Kidney (tissue), 22 donors: ENCODE measurements at places on chromosomes 3 and 15. TPM values are rescaled to one million over a fixed set of nuclear protein-coding genes. Genes with fewer than 3 reads are reported as not detected.

Gene SLC6A1
- 2.1 TPM for total RNA-seq

- no peak for DNase-seq
Measured at GRCh38 chr3:20143519-20143918, 42.5 kb downstream of the SGO1 start.

DNA sequence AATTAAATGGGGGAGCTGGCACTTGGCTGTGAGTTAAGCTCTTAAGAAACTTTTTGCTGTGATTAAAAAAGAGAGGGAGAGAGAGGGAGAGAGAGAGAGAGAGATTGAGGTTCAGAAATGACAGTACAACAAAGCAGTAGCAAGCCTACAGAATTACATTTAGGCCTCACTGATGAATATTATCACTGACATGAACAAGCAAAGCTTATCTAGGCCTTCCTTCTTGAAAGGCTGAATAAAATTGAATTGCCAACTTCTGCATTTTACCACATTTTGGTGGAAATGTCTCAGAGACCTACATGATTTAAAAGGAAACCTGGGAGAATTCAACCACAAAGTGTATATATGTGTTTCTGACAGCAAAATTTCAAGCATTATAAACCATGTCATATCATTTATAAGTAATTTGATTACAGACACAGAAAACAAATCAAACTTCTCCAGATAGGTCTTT is 530.8 kb downstream of the SOX2 start:
- no peak for DNase-seq

Gene XYLB
- 6.0 TPM for total RNA-seq

Gene POLQ
- total RNA-seq: 0.35 TPM

Gene ZCWPW2
- 2.0 TPM for total RNA-seq

DNA sequence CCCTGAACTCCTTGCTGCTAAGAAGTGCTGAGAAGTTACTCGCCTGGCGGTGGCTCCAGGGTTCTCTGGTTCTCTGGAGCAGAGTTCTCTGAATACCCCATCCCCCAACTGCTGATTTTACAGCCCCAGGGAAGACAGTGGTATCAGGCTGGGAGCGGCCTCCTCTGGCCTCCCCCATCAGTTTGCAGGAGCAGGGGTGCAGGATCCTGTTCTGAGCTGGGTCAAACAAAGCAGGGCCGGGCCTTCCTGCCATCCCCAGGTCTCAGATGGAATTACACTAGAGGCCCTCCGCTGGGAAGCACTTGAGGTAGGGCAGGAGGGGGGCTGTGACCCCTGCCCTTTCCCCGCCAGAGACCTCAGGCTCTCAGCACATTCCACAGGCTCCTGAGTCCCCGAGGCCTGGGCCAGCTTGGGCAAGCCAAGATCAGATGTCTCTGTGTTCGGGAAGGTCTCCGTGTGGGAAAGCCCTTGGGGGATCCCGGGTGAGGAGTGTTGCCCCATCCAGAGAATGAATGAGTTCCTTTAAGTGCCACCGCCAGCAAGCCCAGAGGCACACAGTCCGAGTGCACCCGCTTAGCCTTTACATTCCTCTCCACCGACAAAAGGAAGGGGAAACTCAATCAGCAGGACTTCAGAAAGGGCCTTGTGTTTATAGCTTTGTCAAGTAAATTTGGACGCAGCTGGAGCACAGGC is 149.9 kb downstream of the LRRK1 start:
- DNase-seq: peak; percentile 68

DNA sequence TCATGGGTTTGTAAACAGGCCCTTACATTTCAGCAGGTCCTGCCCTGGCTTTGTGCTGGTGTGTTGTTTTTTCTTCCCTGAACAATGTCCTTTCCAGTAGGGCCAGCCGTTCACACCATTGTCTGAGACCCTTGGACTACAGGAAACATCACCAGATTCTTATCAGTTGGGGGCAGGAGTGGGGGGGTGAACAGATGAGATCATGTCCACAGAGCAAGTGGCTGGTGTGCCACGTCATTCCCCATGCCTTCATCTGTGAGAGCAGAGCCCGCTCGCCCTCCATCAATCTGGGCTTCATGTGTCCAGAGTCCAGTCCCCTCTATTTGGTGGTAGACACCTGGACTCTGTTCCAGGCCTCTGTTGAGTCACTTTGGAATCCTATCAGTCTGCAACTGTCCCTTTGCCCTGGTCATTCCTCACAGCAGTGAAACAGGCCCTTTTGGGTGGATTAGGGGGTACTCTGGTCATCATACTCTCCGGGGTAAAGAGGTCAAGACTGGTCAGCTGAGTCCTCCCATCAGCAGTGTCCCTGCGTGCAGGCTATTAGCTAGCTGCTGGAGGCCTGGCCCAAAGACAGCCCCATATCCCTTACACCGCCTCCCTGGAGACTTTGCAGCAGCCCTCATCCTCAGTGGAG is 15.0 kb downstream of the SEMA3G start:
- DNase-seq: peak; percentile 43

DNA sequence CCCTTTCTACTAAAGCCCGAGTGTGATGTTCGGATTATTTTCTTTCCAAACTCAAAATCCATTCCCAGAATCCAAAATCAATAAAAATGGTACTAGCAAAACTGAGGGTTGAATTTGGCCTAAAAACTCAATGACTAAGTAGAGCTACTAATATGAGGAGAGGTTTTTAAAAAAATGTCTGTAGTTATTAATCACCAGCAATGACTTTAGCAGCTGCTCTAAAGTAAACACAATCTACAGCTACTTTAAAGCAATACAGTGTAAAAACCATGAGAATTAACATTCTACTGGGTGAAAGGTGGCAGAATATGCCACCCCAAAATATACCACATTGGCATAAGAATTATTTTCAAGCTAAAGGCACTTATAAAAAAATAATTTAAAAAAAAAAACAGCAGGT is 23.5 kb downstream of the FHIT start:
- DNase-seq: no peak

Gene P3H2
- total RNA-seq: 103 TPM

GRCh38 chr3:119340014-119340413 is 45.8 kb downstream of the ARHGAP31 start:
- no peak for DNase-seq

Gene EHHADH
- total RNA-seq: 27.9 TPM

- DNase-seq: no peak
Measured at GRCh38 chr3:134368751-134369105, 5.5 kb downstream of the AMOTL2 start.

Gene LSAMP
- 3.5 TPM for total RNA-seq

DNA sequence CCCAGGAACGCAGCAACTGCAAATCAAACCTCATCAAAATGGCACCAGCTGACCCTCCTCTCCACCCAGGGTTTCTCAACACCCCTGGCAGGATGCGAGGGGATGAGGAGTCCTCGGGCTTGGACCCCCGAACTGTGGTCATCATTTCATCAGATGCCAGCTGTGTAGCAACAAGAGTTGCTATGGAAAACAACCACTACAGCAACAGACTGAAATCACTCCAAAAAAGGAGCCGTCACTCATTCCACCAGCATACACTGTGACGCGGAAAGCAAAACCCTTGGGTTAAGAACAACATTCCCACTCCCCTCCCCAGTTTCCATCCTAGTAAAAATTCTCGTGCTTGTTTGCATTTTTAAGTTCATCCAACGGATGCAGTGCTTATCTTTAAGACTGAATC is 40.1 kb downstream of the VGLL4 start:
- peak; percentile 52 for DNase-seq

DNA sequence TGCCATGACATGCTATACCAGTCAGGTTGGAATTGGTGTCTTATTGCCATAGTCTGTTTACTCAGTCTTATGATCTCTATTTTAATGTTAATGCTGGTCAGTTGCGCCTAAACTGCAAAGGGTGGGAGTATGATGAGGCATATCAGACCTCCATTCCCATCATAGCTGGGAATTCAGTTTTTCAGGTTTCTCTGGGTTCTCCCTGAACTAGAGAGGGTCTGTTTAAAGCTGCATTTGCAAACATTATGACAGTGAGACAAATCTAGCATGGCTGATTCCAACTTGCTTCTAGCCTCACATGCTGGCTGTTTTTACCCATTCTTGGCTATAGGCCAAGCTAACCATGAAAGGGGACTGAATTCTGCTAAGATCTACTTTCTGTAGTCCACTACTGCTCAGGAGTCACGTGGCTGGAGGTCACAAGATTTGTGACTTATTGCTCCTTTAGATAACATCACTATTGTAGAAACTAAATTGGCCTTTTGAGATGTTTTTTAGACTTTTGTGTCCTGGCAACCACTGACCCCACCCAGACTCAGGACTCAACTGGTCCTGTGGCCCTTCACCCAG is 96.5 kb downstream of the TGFBR2 start:
- no peak for DNase-seq

Gene SLC28A2
- total RNA-seq: not detected

GRCh38 chr3:73719413-73719851 is 94.7 kb upstream of the PDZRN3 start:
- DNase-seq: no peak

Gene DZIP1L
- 22.3 TPM for total RNA-seq

- DNase-seq: no peak
Measured at GRCh38 chr15:58360421-58361090, 71.2 kb upstream of the LIPC start.

DNA sequence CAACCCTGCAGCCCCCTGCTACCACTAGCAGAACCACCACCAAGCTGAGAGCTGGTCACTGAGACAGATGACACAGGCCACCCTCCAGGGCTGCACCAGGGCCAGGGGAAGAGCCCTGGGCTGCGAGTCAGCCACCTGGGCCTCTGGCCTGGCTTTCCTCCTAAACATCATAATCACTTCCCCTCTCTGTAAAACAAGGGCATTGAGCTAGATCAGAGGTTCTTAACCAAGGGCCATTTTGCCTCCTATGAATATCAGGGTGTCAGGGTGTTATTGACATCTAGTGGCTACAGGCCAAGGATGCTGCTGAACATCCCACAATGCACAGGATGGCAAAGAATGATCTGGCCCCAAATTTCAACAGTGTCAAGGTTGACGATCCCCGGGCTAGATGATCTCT is 25.2 kb downstream of the TLE3 start:
- no peak for DNase-seq

GRCh38 chr3:36923981-36924743 is 20.7 kb downstream of the TRANK1 start:
- DNase-seq: no peak

GRCh38 chr15:88776646-88777045 is 26.6 kb upstream of the ACAN start:
- DNase-seq: no peak

Gene CD200
- total RNA-seq: 16.8 TPM

DNA sequence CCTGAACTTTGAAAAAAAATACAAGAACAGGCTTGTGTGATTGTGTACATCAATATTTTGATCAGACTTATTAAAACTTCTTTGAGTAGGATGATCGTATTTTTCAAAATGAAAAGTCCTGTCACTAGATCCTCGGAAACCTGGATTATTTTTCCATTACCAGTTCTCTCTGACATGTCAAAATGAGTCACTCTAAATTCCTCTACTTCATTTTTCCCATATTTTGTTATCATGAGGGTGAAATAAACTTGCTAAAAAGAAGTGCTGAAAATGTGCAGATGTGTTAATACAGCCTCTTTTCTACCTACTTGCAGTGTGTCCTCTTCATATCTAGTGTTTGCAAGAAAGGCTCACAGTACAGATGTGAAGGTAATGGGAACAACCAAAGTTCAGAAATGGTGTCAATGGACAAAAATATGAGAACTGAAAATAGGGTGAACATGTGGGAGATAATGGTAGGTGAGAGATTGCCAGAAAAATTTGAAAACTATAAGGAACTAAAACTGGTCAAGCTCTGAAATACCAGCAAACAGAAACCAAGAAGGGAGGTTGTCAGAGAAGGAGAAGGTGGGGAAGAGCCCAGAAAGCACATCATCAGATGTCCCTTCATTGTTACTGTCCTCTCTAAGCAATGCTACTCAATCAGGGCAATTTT is 108.2 kb downstream of the EOMES start:
- DNase-seq: no peak

Gene ADGRG7
- total RNA-seq: not detected

- DNase-seq: no peak
Measured at GRCh38 chr3:123605789-123606234, 21.0 kb upstream of the HACD2 start.

DNA sequence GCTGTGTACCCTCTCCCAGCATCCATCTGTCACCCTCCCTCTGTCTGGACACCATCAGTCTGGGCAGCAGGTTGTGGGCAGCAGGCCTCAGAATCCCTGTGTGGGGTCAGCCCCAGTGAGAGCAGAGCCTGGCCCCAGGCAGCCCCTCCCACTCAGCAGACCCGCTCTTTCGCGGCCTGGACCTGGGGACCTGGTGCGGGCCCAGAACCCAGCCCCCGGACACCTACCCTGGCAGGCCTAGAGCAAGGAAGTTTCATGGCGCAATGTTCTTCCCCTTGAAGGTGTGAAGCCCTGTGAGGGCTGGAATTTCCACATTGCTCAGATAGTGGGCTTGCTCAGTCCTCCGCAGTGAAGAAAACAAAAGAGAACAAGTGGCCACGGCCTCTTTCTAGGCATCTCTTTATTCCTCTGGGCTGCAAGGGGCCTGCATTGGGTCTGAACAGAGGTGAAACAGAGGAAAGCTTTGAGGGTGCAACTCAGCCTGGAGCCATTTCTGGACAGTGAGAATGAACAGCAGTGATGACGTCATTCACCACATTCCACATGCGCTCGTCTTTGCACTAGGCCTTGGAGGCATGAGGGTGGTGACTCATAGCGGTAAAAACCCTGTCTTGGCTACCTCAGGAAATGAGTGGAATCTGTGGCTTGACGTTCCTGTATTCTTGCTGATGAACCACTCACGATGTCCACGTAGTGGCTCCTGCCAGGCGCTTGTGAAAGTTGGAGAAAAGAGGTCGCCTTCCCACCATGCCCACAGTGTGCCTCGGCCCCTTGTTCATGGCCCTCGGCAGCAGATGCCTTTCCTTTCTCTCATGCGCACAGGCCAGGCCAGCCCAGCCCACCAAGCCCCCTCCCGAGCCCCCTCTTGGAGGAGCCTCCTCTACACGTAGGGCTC is 66.1 kb downstream of the SLC30A4 start:
- DNase-seq: peak; percentile 79

Gene ZNF774
- 3.1 TPM for total RNA-seq

DNA sequence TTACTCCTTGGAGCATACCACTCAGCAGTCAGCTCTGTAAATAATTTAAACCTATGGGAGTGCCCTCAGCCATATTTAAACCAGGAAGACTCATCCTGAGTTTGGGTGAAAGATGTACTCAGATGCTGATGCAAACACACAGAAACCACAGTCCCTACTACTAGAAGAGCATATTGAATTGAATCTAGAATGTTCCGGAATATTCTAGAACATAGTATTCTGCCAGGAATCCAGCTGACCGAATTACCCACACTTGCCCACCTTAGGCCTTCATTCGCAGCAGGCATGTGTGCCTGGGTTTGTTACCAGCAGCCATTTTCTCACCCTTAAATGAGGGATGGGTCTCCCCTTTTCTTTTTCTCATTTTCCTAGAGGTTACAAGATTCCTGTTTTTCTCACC is 202.4 kb upstream of the ICE2 start:
- no peak for DNase-seq

Gene CORO2B
- 7.9 TPM for total RNA-seq

GRCh38 chr3:149273096-149273751 is 51.6 kb upstream of the CP start:
- no peak for DNase-seq

Gene GOLGA6L9
- total RNA-seq: 2.9 TPM
